ENCODE measurements at places on chromosomes 7 and 10. TPM values are rescaled to one million over a fixed set of nuclear protein-coding genes. Genes with fewer than 3 reads are reported as not detected.

The RPEL1 gene
- total RNA-seq: under 0.01 TPM

The ZWINT gene
- 52.0 TPM for total RNA-seq

The CDNF gene
- total RNA-seq: 0.83 TPM

The COL13A1 gene
- total RNA-seq: 12.2 TPM

The BRI3 gene
- 30.6 TPM for total RNA-seq
